ENCODE measurements at places on chromosomes 13 and 19.

DNA sequence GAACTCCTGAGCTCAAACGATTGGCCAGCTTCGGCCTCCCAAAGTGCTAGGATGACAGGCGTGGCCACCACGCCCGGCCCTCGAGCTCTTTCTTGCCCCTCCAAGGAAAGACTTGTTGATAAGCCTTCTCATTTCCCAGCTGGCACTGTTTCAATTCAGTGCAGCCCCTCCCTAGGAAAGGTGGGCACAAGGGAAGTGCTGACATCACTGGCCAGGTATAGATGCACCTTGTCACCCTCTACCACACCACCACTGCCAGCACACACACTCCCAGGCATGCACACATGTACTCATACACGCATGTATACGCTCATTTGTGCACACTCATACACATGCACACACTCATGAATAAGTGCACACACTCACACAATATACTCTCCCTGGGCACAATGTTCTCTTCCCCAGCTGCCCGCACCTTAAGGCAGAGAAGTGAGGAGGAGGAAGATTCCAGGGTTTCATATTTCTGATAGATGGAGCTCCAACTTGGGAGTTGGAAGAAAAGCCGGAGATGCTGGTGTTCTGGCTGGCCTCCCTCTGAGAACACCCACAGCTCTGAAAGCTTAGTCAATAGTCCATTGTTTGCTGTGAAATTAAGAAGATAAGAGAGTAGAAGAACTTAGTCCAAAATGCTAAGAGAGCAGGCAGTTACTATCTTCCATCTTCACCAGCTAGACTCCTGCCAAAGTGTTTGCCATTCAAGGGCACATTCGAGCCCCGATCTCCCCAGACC lies 196.7 kb downstream of the FOXO1 start:
- DNase-seq: no peak

- no peak for DNase-seq
Observed at GRCh38 chr13:77009011-77009410, 17.1 kb downstream of the CLN5 start.

- no peak for DNase-seq
Observed at GRCh38 chr19:2223959-2224358, 12.2 kb downstream of the PLEKHJ1 start.

GRCh38 chr13:31891472-31891871 lies 140.1 kb upstream of the FRY start:
- DNase-seq: no peak

DNA sequence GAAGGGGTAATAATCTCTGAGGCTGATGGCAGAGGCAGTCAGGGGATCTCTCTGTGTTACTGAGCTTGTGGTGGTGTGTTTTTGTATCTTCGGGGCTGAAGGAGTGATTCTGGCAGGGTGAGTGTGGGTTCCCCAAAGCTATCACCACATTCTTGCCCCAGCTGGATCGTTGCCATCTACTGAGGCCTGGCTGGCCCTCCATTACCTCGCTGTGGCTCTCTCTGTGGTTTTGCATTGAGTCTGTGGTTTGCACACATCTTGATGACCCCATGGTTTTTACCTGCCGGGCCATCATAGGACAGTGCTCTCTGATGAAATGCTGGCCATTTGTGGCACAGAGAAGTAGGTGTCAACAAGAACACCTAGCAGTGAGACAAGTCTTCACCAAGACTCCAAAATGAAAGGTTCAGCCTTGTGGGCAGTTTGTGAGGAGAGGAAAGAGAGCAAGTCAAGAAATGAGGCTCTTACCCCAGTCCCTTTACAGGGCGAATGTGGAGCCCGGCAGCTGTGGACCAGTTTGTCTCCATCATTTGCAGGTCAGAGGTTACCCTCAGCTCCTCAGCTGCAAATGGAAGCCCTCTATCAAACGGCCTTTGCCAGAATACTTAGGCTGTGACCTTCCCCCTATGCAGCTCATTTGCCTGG lies 69.0 kb upstream of the NPAS1 start:
- DNase-seq: no peak

- DNase-seq: no peak
Observed at GRCh38 chr19:1672038-1672768, 19.8 kb upstream of the TCF3 start.

- DNase-seq: no peak
Observed at GRCh38 chr19:38880882-38881609, 3.0 kb upstream of the RINL start.

DNA sequence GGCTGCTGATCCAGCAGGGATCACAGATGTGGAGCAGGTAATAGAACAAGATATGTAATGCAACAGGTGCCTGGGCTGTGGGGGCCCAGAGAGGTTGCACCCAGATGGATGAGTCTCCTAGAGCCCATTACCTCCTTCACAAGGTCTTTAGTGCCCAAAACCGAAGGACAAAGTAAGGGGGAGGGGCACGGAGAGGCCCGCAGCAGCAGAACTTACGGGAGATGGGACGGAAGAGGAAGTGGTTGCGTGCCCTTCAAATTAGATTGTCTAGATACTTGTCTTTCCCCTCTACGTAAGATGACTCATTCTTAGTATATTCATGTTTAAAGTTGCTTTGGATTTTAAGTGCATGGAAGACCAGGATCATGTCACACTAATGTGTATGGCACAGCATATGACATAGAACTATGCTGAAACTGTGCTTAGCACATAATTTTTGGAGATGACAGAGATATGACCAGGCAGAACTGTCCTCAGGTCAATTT lies 5.7 kb upstream of the MRPS31 start:
- peak; percentile 43 for DNase-seq

DNA sequence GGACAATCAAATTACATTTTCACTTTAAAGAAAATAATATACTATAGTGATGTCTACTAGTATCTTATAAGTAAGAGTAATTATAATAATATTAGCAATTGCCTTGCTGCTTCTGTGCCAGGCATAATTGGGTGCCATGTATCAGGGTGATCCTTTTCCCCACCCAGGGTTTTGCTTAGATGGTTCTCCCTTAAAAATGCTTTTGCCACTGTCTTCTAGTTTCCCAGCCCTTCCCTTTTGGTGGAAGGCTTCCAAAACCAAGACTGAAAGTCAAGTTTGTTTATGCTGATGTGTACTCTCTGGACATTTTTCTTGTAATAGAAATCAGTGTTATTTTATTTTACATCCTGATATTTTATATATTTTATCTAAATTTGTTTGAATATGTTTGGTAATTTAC lies 77.8 kb downstream of the ITGBL1 start:
- DNase-seq: no peak

DNA sequence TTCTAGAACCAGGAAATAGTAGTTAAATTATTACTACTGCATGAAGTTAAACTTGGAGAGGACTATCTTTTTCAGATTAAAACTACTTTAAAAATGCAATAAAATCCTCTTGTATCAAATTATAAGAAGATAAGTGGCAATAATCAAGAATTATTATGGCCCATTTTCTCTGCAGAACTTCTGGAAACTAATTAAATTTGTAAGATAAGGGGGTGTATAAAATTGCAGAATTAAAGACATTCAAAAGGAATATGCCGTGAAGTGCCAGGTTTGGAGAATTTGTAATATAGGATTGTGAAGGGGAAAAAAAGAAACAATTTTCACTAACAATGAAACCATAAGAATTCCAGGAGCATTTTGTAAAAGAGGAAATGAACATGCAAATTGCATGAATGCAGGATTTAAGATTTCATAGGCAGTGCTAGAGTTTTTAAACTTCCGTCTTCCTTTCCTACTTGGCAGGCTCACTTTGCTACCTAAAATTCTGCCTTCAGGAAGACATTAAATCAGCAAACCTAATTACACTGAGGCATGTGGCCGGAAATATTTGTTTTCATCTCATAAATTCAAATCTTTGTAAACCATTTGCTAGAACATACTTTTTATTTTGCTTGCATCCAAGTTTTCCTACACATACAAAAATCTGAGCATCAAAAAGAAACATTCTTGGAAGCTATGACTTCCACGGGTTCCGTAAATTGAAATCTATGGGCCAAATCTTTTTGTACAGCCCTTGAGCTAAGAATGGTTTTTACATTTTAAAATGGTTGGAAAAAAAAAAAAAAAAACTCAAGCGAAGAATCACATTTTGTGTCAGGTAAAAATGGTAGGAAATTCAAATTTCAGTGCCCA lies 166.9 kb downstream of the DCLK1 start:
- no peak for DNase-seq

DNA sequence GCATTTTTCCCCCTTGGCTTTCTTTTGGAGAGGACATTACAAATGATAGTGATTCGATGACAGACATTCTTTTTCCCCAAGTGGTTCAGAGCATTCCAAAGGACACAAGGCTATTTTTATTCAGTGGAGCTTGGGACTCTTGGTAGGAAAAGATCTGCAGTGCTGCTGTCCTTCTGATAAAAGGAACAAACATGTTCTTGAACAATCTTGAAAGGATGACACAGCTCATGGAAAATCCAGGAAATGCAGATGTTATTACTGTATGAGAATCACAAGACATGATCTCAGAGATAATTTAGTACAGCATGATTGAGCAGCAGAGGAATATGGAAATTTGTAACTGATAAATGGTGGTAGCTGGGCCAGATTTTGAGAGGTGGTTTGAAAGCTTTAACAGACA lies 96.2 kb upstream of the RFC3 start:
- DNase-seq: peak; percentile 36

GRCh38 chr19:27805848-27806247 lies 1407.1 kb downstream of the UQCRFS1 start:
- DNase-seq: no peak

DNA sequence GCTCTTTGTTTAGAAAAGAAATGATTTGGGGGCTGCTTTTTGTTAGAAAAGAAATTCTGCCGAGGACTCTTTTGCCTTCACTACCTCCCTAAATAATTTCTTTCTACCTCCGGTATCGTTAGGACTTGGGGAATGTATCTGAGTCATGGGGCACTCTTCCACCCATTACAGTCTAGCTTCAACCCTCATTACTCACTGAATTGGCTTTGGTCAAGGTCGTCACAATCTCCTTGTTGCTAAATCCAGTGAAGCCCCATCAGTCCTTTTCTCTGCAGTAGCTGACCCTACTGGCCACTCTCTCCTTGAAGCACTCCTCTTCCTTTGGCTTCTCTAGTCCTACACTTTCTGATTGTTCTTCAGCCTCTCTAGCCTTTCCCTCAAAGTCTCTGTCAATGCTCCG lies 34.0 kb downstream of the WDR87 start:
- DNase-seq: no peak

- no peak for DNase-seq
Observed at GRCh38 chr19:14683439-14683838, 6.4 kb upstream of the ZNF333 start.

DNA sequence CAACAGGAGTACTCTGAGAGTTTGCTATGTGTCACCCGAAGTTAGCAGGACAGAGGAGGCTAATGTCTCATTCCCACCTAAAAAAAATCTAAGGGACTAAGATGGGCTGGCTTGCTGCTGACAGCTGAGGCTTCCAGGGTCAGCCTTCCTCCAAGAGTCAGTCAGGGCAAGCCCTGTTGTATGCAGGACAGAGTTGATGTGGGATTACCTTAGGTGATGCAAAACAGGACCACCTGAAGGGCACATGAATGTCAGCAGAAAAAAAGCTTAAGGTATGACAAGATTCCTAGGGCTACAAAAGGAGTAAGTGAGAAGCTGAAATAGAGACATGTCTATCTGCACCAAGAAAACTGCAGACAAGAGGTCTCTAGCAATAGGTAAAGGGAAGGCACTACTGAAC lies 151.5 kb downstream of the NHLRC3 start:
- DNase-seq: no peak

GRCh38 chr13:77530875-77531274 lies 4.6 kb upstream of the SCEL start:
- DNase-seq: no peak

GRCh38 chr19:14471436-14472187 lies 3.5 kb downstream of the PTGER1 start:
- no peak for DNase-seq

- DNase-seq: no peak
Observed at GRCh38 chr13:28424541-28424940, 70.4 kb downstream of the FLT1 start.

- no peak for DNase-seq
Observed at GRCh38 chr19:14218620-14219330, 12.8 kb upstream of the ADGRL1 start.

- DNase-seq: no peak
Observed at GRCh38 chr13:32838945-32839344, 177.3 kb upstream of the KL start.

- DNase-seq: no peak
Observed at GRCh38 chr13:92549276-92549675, 677.3 kb upstream of the GPC6 start.

DNA sequence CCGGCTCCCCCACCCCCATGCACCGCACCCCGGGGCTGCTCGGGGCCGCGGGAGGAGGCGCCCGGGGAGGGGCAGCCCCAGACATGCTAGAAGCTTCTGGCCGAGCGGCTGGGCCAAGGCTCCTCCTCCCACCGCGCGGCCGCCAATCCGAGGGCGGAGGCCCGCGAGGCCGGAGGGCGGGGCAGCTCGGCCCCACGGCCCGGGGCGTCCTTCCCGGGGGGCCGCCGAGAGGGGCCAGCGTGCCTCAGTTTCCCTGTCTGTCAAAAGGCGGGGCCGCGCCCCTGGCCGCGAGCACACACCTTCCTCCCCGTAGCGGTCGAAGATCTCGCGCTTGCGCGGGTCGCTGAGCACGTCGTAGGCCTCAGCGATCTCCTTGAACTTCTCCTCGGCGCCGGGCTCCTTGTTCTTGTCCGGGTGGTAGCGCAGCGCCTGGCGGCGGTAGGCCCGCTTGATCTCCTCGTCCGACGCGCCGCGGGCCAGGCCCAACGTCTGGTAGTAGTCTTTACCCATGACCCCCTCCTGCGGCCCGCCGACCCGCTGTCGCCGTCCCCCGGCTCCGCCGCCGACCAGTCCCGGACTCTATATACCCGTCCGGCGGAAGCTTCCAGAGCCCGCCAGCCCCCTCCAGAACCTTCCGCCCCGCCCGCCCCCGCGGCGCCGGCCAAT lies at the start of gene DNAJB1:
Gene DNAJB1 (minus strand): TSS at position 558 of the 666 bp plus-strand sequence. CDS start 48 bp downstream, at position 510.
- peak; percentile 55 for DNase-seq

GRCh38 chr19:1864480-1865171 lies 1.2 kb upstream of the KLF16 start:
- DNase-seq: no peak

DNA sequence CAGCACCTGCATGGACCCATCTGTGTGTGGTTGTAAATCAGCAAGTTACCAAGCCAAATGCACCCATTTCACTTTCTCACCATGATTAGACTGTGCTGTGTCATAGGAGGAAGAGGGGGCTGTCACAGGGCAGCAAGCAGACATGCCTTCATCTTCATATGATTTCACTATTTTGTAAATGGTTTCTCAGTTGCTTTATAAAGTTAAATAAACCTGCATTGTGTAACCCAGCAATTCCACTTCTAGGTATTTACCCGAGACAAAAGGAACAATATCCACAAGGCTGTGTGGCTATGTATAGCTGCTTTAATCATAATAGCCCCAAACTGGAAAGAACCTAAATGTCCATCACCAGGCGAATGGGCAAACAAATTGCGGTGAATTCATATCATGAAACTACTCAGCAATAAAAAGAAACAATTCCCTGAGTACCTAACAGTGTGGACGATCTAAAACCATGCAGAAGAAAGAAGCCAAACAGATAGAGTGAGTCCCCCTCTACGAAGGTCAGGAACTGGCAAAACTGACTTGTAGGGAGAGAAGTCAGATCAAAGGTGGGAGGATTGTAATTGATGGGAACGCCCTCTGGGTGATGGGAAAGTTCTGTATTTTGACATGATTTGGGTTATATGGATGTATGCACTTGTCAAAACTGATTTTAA lies 185.4 kb downstream of the COL4A1 start:
- DNase-seq: no peak

- DNase-seq: no peak
Observed at GRCh38 chr13:71460211-71460610, 406.8 kb downstream of the DACH1 start.

- DNase-seq: no peak
Observed at GRCh38 chr19:7386308-7386707, 37.6 kb downstream of the ARHGEF18 start.

Data from kidney capillary endothelial cell (primary cell).